ENCODE measurements at places on chromosomes 11 and 22.

- DNase-seq = no peak
Observed at GRCh38 chr11:9753021-9753420, 89.1 kb downstream of the SWAP70 start.

GRCh38 chr11:71964641-71965040 is 34.1 kb upstream of the IL18BP start:
- DNase-seq = no peak

GRCh38 chr11:63937713-63938478 is 906 bp upstream of the NAA40 start:
- DNase-seq = no peak

DNA sequence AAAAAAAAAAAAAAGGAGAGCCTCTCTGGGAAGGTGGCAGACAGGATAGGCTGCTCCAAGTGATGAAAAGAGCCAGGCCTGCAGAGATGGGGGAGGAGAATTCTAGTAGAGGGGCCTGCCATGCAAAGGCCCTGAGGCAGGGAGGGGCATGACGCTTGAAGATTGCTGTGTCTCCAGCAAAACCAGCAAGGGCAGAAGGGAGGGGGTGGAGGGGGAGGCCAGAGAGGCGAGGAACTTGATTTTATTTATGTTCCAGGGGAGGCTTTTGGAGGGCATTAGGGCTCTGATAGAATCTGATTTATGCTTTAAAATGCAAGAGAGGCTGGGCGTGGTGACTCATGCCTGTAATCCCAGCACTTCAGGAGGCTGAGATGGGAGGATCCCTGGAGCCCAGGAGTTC is 16.7 kb upstream of the PACSIN2 start:
- no peak for DNase-seq

DNA sequence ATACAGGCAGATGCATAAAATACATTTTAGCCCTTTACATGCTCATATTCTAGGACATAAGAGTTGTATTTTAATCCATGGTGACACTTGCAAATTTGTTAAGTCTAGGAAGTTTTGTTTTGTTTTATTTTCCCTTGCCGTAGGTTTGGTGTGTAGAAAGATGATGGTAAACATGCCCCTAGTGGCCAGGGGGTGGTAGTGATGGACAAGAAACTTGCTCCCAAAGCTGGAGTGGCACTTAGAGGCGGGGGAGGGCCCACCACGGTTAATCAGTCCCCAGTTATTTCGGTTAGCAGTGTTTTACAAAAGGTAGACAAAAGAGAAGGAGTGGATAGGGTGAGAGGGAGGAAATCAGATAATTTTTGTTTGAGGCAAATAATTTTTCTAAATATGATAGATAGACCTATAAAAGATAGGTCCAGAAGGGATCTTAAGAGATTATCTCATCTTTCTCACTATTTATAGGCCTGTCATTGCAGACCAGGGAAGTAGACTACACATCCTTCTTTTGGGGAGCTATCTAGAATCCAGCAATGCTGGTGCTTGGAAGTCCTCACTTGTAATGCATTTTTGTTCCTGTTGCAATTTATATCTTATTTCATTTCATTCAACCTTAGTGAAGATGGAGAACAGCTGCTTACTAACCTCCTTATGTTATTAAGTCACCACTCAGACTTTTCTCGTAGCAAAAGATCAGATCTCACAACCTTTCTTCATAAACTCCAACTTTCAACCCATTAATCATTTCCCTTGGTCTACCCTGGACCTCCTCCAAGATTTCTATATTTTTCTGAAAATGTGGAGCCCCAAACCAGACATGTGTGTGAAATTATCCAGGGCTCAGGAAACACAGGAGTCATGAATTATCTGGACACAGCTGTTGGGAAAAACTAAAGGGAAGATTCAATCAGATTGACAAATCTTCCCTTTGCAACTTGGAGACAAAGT is 5.9 kb upstream of the BDNF start:
- DNase-seq = no peak

DNA sequence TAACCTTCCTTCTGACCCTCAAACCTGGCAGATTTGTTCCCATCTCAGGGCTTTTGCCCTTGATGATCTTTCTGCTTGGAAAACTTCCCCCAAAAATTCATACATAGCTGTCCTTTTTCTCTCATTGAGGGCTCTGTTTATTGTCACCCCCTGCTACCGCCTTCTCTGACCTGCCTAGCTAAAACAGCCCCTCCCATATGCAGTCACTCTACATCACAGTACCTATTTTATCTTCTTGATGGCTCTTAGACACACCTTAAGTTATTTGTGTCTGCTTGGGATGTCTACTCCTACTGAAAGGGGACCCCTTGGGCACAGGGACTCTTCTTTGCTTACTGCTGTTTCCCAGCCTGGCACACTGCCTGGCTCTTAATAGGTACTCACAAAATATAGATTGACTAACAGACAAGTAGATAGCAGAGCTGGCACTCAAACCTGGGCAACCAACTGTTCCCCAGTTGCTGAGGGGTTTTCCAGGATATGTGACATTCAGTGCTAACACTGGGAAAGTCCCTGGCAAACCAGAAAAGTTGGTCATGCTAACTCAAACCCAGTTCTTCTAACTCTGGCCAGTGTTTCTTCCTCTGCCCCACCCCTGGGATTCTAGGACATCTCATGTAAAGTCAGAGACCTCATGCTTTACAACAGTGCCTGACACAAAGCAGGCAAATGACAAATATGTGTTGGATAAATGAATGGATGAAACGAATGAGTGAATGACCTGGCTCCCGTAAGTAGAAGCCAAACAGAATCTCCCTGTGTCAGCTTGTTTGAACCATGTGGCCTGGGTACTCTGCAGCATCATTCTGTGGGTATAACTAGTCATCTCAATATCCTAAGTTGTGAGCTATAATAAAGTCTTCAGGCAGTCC is 19.8 kb upstream of the FJX1 start:
- no peak for DNase-seq

GRCh38 chr11:59960502-59961381 is 3.1 kb upstream of the OOSP4A start:
- DNase-seq = no peak

Measured in hypothalamus (tissue), 51 donors.